ENCODE measurements at places on chromosomes 4 and X. TPM values are rescaled to one million over a fixed set of nuclear protein-coding genes. Genes with fewer than 3 reads are reported as not detected.

GRCh38 chrX:108216919-108217571 is 125.5 kb downstream of the ATG4A start:
- DNase-seq: no peak

- no peak for DNase-seq
Observed at GRCh38 chr4:186368281-186368680, 102.3 kb downstream of the F11 start.

DNA sequence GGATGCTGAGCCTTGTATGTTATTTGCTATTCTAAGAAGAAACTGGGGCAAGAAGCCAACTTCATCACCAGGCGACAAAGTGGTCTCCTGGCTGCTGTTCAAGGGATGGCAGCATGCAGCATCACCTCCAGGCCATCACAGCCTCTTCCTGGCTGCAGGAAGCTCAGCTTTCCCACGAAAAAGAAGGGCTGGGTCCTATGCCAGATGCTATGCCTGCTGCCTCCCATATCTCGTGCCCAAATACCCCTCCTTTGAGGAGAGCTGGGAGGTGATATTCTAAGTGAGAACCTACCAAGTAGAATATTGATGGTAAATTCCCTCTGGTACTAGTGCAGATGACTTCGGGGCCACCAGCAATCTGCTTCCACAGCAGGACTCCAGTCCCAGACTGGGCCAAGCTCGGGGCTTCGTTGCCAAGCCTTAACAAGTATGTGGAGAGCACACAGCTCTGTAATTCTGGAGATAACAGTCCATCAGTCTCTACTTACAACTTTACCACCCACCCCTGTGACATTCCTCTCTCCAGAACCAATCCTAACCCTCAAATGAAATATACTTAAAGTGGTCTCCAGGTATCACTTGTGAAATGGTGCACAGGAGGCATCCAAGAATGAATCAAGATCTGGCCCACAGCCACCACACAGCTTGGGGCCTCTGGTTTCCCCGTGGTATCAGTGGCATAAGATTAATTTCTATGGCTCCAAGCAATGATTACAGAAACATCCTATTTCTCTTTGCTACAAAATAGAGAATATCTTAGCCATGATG is 149.3 kb downstream of the PALLD start:
- DNase-seq: no peak

Gene VCX
- total RNA-seq: not detected

- DNase-seq: no peak
Observed at GRCh38 chr4:8306511-8307021, 37.0 kb downstream of the HTRA3 start.

DNA sequence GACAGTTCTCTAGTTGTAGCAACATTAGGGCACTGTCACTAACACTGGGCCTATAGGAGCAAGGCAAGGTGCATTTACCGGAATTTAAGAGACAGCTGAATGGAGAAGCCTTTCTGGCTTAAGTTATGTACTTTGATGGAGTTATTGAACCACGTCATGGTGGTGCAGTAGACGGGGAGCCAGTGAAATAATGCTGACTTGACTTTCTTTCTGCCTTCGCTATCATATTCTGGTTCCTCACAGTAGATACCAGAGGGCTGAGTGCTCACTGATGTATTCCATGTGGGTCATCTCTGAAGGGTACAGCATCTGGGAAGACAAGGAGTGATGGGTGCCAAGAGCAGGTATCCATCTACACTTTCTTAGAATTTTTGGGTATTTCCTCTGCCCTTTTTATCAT is 802.8 kb downstream of the FSTL5 start:
- no peak for DNase-seq

Gene TRIM75
- total RNA-seq: not detected

Gene CXXC4
- total RNA-seq: 1.1 TPM

Gene RTL3
- total RNA-seq: not detected

Data from liver (tissue), 10 donors.